Neural progenitor cell (in vitro differentiated cells): ENCODE measurements at places on chromosomes 5 and 9. TPM values are rescaled to one million over a fixed set of nuclear protein-coding genes. Genes with fewer than 3 reads are reported as not detected.

Gene ADAMTS19
- total RNA-seq, result 11.1 and 23.3 TPM in 2 replicates

Gene CXCL14
- 0.45 TPM in 1 of 2 replicates, not detected in the other for total RNA-seq

Gene PTGDS
- total RNA-seq, result not detected in 2 replicates

Gene GHR
- 0.07 and 0.28 TPM in 2 replicates for total RNA-seq

Gene EXD3
- total RNA-seq, result 4.7 and 25.1 TPM in 2 replicates

Gene TMEM215
- not detected in 2 replicates for total RNA-seq

Gene GRXCR2
- total RNA-seq, result not detected in 2 replicates

Gene ANKRD20A1
- not detected in 2 replicates for total RNA-seq

Gene TXNDC8
- total RNA-seq, result not detected in 2 replicates

Gene SLC25A2
- 0.22 and 0.96 TPM in 2 replicates for total RNA-seq

Gene SLC34A3
- total RNA-seq, result not detected in 2 replicates

Gene STKLD1
- 0.58 and 0.65 TPM in 2 replicates for total RNA-seq

Gene ZNF366
- not detected in 2 replicates for total RNA-seq

Gene NPR2
- total RNA-seq, result 5.6 and 8.6 TPM in 2 replicates

Gene TAF1L
- total RNA-seq, result not detected in 2 replicates

Gene TTC39B
- 4.1 TPM in 2 replicates for total RNA-seq

Gene TAF11L10
- total RNA-seq, result not detected in 2 replicates

Gene GCNT4
- total RNA-seq, result 0.17 and 0.25 TPM in 2 replicates

Gene GCNT1
- total RNA-seq, result 14.2 and 25.5 TPM in 2 replicates

GRCh38 chr5:91281401-91281800, 101.7 kb downstream of the ARRDC3 start:
- DNase-seq, result no peak
- H3K4me3 ChIP-seq, result no peak overlapping the region
- H3K27me3 ChIP-seq, result peaks cover 13% of the 10 kb centered on the region
- H3K4me1 ChIP-seq, result peaks cover 10% of the 10 kb centered on the region

DNA sequence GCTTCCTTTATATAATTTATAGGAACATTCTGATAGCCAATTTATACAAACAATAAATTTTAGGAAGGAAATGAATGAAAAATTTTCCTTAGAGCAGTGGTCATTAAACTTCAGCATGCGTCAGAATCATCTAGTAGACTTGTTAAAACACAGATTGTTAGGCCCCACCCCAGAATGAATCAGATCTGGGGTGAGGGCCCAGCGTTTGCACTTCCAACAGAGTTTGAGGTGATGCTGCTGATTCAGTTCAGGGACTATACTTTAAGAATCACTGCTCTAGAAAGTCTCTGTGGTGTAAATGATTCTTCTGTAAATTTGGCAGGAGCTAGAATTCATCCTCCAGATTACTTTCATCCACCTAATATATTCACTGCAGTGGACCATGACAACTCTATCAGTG, 80.4 kb downstream of the SLC12A2 start:
- no peak for DNase-seq
- no peak overlapping the region for H3K27ac ChIP-seq
- no peaks in the 10 kb centered on the region for H3K4me1 ChIP-seq

GRCh38 chr5:112711436-112711835, 26.2 kb upstream of the APC start:
- peaks cover 11% of the 10 kb centered on the region for H3K4me1 ChIP-seq
- H3K4me3 ChIP-seq, result no peak overlapping the region
- no peaks in the 10 kb centered on the region for H3K27me3 ChIP-seq
- H3K27ac ChIP-seq, result no peak overlapping the region
- H3K36me3 ChIP-seq, result no peaks in the 10 kb centered on the region
- DNase-seq, result no peak

GRCh38 chr5:157961896-157962590, 103.1 kb upstream of the CLINT1 start:
- H3K36me3 ChIP-seq, result no peaks in the 10 kb centered on the region
- no peaks in the 10 kb centered on the region for H3K27me3 ChIP-seq
- no peak overlapping the region for H3K4me3 ChIP-seq
- H3K27ac ChIP-seq, result no peak overlapping the region
- H3K4me1 ChIP-seq, result peaks cover 2% of the 10 kb centered on the region

- H3K36me3 ChIP-seq, result no peaks in the 10 kb centered on the region
- no peaks in the 10 kb centered on the region for H3K4me1 ChIP-seq
- DNase-seq, result no peak
- no peak overlapping the region for H3K4me3 ChIP-seq
- H3K27ac ChIP-seq, result no peak overlapping the region
- H3K27me3 ChIP-seq, result no peaks in the 10 kb centered on the region
These were observed 132.3 kb upstream of the COL5A1 start for GRCh38 chr9:134509281-134509680.

- no peak overlapping the region for H3K27ac ChIP-seq
- H3K36me3 ChIP-seq, result peaks cover 27% of the 10 kb centered on the region
- H3K4me3 ChIP-seq, result no peak overlapping the region
- no peaks in the 10 kb centered on the region for H3K27me3 ChIP-seq
- no peak for DNase-seq
These were observed 11.0 kb upstream of the PLAC8L1 start for GRCh38 chr5:146116361-146116760.

GRCh38 chr5:34500236-34500847, 155.8 kb upstream of the RAI14 start:
- no peaks in the 10 kb centered on the region for H3K27me3 ChIP-seq
- H3K36me3 ChIP-seq, result no peaks in the 10 kb centered on the region
- no peak overlapping the region for H3K4me3 ChIP-seq
- DNase-seq, result no peak
- H3K27ac ChIP-seq, result no peak overlapping the region

GRCh38 chr5:83687124-83687619, 33.5 kb downstream of the HAPLN1 start:
- H3K4me3 ChIP-seq, result no peak overlapping the region
- H3K4me1 ChIP-seq, result peaks cover 16% of the 10 kb centered on the region
- H3K27ac ChIP-seq, result no peak overlapping the region
- DNase-seq, result no peak
- H3K36me3 ChIP-seq, result no peaks in the 10 kb centered on the region
- H3K27me3 ChIP-seq, result no peaks in the 10 kb centered on the region

- no peaks in the 10 kb centered on the region for H3K36me3 ChIP-seq
- DNase-seq, result no peak
- H3K27ac ChIP-seq, result no peak overlapping the region
- H3K4me3 ChIP-seq, result no peak overlapping the region
- peaks cover 4% of the 10 kb centered on the region for H3K27me3 ChIP-seq
- no peaks in the 10 kb centered on the region for H3K4me1 ChIP-seq
These were observed 256.5 kb upstream of the CLINT1 start for GRCh38 chr5:158115468-158115867.

DNA sequence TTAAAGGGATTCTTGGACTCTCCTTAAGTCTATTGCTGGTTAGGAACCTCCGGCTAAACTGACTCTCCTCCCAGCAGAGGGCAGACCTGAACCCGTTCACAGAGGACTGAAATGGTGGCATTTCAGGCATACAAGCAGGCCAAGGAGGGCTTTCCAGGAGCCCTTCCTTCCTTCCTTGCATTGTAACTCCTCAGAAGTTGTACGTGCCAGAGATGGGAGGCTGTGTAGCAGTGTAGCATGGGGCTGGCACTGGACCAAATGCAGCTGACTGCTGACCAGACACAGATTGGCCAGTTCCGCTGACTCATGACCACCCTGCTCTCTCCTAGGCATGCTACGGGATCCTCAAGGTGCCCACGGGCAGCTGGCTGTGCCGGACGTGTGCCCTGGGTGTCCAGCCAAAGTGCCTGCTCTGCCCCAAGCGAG, 36.4 kb downstream of the JADE2 start:
- H3K4me3 ChIP-seq, result no peak overlapping the region
- H3K4me1 ChIP-seq, result no peaks in the 10 kb centered on the region
- peak; percentile 69 for DNase-seq
- H3K27ac ChIP-seq, result no peak overlapping the region
- no peaks in the 10 kb centered on the region for H3K27me3 ChIP-seq

DNA sequence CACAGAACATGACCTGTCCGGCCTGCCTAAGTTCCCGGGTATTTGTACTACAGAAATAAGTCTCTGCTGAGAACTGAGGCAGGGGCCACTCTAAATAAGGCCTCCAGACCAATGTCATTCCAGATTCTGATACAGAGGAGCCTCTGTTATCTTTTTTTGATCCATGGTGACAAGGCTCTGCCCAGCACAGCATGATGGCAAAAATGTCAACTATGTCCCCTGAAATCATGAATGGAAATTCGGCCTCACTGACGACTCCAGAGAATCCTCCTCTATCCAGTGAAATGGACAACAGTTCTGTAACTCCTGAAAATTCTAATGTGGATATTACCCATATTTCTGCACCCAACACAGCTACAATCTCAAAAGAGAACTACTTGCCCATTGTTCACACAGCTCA, 335.0 kb downstream of the DNAH5 start:
- H3K36me3 ChIP-seq, result no peaks in the 10 kb centered on the region
- H3K27me3 ChIP-seq, result no peaks in the 10 kb centered on the region
- no peak overlapping the region for H3K27ac ChIP-seq
- no peaks in the 10 kb centered on the region for H3K4me1 ChIP-seq
- DNase-seq, result no peak
- no peak overlapping the region for H3K4me3 ChIP-seq

GRCh38 chr5:35773967-35774366, 82.7 kb upstream of the IL7R start:
- no peaks in the 10 kb centered on the region for H3K36me3 ChIP-seq
- peaks cover 55% of the 10 kb centered on the region for H3K27me3 ChIP-seq
- no peak overlapping the region for H3K27ac ChIP-seq
- no peak overlapping the region for H3K4me3 ChIP-seq
- H3K4me1 ChIP-seq, result peaks cover 20% of the 10 kb centered on the region

DNA sequence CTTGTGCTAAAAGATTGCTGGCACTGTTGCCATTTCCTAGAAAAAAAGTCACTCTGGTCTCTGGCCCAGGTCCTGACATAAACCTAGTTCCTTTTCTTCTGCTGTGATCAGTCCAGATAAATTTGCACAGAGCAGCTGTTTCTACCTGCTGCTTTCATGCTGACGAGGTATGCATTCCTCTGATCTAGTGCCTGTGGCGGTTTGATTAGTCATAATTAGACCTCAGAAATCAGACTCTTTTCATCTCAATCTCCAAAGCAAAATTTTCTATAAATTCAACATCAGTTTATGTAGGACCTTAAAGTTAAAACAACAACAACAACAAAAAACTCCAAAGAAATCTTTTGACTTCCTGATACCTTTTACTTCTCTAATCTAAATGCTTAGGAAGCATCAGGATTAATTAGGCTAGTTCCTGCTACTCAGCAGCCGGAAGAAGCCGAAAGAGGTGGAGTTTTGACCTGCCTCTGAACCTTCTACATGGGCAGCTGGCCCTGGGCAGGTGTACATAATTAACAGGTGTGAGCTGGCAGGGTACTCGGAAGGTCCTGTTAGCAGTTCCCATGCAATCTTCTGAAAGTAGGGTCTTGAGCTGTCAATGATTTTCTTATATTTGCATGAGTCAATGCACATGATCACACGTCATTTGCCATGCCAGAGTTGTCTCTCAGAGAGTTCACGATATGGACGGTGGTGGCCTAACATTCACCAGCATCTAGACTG, 83.3 kb upstream of the CCDC112 start:
- H3K4me1 ChIP-seq, result no peaks in the 10 kb centered on the region
- H3K4me3 ChIP-seq, result no peak overlapping the region
- no peaks in the 10 kb centered on the region for H3K36me3 ChIP-seq
- no peak overlapping the region for H3K27ac ChIP-seq
- H3K27me3 ChIP-seq, result no peaks in the 10 kb centered on the region
- no peak for DNase-seq

DNA sequence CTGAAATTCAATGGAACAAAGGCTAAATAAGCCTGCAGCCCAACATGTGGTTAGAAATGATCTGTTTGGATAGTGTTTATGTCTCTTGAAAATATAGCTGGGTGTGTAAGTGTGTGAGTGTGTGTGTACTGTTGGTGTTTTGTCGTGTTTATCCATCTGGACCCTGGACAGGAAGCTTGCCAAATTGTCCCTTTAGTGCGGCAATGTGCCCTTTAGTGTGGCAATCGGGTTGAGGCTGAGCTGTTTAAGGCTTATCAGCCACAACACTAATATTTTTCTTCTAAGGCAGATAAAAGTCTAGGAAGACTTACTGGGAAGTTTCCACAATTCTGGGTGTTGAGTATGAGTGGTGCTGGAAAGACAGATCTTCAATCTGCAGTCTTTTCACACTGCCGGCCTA, 180.2 kb downstream of the YTHDC2 start:
- peaks cover 51% of the 10 kb centered on the region for H3K4me1 ChIP-seq
- peak; percentile 4 for DNase-seq
- H3K27ac ChIP-seq, result peak overlapping the region; percentile 89
- H3K4me3 ChIP-seq, result peak overlapping the region; percentile 38

GRCh38 chr9:91771027-91771426, 179.0 kb downstream of the ROR2 start:
- H3K4me1 ChIP-seq, result no peaks in the 10 kb centered on the region
- H3K4me3 ChIP-seq, result no peak overlapping the region
- H3K27me3 ChIP-seq, result no peaks in the 10 kb centered on the region
- no peak overlapping the region for H3K27ac ChIP-seq
- peak; percentile 35 for DNase-seq
- H3K36me3 ChIP-seq, result no peaks in the 10 kb centered on the region

DNA sequence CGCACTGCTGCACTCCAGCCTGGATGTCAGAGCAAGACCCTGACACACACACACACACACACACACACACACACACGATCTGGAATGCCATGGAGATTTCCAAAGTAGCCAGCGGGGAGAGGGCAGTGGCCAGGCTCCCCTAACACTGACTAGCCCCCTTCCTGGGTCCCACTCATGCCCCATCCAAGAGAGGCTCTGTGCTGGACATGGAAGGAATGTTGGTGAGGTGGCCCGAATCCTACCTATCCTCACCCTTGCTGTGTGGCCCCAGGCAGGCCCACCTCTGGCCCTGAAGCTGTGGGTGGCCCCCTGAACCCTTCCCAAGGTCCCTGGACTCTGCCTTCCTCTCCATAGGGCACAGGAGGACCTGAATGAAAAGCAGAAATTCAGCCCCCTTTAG, 7.3 kb downstream of the BRD3 start:
- peaks cover 38% of the 10 kb centered on the region for H3K4me1 ChIP-seq
- no peak overlapping the region for H3K4me3 ChIP-seq
- no peaks in the 10 kb centered on the region for H3K27me3 ChIP-seq
- DNase-seq, result no peak

DNA sequence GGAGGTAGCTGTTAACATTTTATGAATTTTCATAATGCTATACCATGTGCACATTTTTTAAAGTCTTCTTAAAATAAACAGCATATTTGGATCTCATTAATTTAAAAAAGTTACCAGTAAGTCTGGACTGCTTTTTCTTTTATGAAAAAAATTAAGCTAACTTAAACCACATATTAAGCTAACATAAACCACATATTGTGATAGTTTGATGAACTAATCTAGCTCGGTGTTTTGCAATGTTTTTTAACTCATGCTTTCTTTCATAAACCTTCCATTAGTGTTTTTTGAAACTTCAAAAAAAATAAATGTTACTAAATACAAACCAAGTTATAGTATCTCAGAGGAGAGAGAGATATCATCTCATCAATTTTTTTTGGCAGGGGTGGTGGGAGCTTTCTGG, 26.5 kb downstream of the POLK start:
- no peak overlapping the region for H3K4me3 ChIP-seq
- H3K36me3 ChIP-seq, result no peaks in the 10 kb centered on the region
- no peak overlapping the region for H3K27ac ChIP-seq
- no peak for DNase-seq

- H3K27ac ChIP-seq, result no peak overlapping the region
- H3K27me3 ChIP-seq, result no peaks in the 10 kb centered on the region
- no peaks in the 10 kb centered on the region for H3K36me3 ChIP-seq
These were observed 190.6 kb downstream of the NSG2 start for GRCh38 chr5:174236070-174236469.

GRCh38 chr5:15904899-15905830, 274.4 kb downstream of the MARCHF11 start:
- H3K4me3 ChIP-seq, result no peak overlapping the region
- no peak for DNase-seq
- no peaks in the 10 kb centered on the region for H3K4me1 ChIP-seq
- H3K27ac ChIP-seq, result no peak overlapping the region
